NCI-H2171 treated with DMSO at 0.1 percent for 48 hours (cell line): ENCODE measurements at places on chromosomes 1 and 21.

GRCh38 chr1:201084295-201084694, 27.9 kb downstream of the CACNA1S start:
- DNase-seq = no peak

DNA sequence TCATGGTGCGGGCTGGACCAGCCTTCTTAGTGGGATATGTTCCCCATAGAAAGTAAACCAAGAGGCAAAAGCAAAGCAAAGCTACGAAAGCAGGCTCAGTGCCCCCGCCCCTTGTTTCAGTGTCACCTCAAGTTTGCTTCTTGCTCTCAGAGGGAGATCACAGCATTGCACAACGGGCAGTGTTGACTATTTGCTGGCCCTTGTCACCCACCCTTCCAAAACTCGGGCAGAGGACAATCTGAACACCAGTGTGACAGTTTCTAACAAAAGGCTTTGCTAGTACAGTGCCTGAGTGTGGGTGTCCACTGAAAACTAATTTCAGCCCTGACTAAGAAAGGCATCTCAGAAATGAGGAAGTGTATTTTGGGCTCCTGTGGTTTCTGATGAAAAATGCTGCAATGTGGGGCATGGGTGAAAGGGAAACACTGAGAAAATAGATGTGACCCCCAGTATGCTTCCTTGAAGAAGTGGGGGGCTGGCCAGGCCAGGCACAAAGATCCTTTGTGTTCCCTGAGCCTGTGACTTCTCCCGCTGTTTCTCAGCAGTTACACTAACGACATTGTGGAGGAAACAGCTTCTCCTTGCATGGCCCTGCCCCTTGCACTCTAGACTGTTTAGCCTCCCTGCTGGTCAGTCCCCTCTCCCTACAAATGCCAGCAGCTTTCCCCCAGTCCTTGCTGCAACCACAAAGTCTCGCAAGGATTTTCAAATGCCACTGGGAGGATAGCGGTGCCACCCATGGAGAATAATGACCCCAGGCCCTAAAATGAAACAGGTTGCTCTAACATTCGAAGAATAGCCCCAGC, 33.3 kb upstream of the KCNE1 start:
- no peak for DNase-seq

- DNase-seq = no peak
Observed at GRCh38 chr1:86335916-86336315, 60.2 kb downstream of the ODF2L start.

GRCh38 chr1:229098903-229099578, 171.9 kb upstream of the RAB4A start:
- no peak for DNase-seq

DNA sequence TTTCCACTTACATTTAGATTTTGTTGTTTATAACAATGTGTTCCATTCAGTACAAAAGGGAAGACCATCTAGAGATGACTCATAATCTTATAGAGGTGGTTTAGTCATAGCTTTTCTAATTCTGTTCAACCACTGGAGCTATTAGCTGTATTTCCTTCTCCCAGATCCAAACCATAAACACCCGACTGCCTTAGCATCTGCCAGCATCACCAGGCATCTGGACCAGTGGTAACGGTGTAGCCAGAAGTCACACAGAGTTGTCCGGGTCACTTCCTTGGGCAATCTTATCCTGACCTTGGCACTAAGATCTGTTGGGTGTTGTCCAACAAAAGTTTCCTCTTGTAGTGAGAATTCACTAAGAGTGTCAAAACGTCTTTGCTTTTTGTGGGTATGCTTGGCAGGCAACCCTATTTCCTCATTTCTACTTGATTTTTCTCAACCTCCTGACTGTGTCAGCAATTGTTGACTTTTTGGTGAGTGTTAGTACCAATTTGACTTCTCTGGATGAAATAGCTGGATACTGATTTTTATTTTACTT, 372.1 kb upstream of the B3GALT2 start:
- no peak for DNase-seq

DNA sequence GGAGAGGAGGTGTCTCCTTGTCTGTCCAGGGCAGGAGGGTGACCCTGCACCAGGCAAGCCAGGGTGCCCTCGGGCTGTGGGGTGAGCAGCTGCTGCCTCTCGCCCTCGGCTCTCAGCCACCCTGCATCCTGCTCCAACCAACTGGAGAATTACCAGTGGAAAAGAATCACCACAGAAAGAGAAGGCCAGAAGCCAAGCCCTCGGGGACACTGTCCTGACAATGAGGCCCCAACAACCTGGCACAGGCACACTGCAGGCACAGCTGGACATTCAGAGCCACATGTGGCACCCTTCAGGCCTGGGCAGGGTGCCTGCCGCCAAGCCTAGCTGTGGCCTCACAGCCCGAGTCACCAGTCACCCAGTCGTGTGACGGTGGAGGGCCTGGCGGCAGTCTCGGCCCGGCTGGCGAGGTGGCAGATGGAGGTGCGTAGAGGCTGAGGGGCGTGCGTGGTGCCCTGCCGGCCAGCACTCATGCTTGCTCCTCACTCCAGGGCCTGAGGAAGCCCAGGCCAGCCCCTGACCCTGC, 12.0 kb downstream of the MEGF6 start:
- no peak for DNase-seq

- peak; percentile 73 for DNase-seq
Observed at GRCh38 chr1:43932786-43933385, 715 bp upstream of the ARTN start.

GRCh38 chr1:46489638-46490405, at the start of gene DMBX1:
DMBX1 (plus strand) TSS chr1:46489836; CDS start chr1:46507011, 17,175 bp downstream.
- peak; percentile 35 for DNase-seq

GRCh38 chr1:207329469-207329868, 8.0 kb downstream of the CD55 start:
- DNase-seq = no peak

DNA sequence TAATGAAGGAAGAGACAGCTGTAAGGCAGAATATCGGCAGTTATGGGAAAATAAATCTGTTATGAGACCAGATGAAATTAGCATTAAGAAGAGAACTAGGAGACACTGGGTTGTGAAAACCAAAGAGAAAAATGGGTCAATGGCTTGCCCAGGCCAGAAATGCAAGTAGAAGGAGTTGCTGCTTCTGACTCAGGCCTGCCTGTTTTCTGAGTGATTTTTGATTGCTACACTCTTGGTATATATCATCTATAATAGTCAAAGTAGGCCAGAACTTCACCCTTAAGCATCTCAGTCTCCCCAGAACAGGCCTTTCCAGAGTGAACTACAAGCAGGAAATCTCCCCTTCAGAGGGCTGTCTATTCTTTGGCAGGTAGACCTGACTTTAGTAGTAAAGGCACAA, 107.0 kb downstream of the NRIP1 start:
- DNase-seq = no peak
